NCI-H1092 treated with DMSO at 0.1 percent for 48 hours (cell line): ENCODE measurements at places on chromosomes 12 and 14.

GRCh38 chr14:44113769-44114730 is 393.0 kb downstream of the FSCB start:
- no peak for DNase-seq

GRCh38 chr12:9331218-9331626 is 123.0 kb upstream of the PZP start:
- peak; percentile 19 for DNase-seq

GRCh38 chr12:110600254-110600653 is 13.7 kb upstream of the TCTN1 start:
- no peak for DNase-seq

DNA sequence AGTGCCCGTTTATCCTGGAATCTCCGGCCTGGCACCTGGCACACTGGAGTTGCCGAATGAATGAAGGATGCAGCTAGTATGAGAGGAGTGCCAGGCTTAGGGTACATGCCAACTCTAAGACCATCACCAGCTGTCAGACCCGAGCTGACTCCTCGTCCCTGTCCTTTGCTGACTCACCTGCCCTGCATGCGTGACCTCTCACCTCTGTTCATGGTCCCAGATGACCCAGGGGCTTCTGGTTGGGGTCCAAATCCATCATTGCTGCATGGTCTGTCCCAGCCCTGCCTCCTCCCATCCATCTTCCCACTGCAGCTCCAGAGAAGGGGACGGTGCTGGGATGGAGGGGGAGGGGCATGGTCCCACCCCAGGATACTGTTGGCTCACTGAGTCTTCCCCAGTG is 9.9 kb upstream of the FAM222A start:
- DNase-seq: no peak

GRCh38 chr14:34201909-34202637 is 251.2 kb upstream of the EGLN3 start:
- DNase-seq: no peak

DNA sequence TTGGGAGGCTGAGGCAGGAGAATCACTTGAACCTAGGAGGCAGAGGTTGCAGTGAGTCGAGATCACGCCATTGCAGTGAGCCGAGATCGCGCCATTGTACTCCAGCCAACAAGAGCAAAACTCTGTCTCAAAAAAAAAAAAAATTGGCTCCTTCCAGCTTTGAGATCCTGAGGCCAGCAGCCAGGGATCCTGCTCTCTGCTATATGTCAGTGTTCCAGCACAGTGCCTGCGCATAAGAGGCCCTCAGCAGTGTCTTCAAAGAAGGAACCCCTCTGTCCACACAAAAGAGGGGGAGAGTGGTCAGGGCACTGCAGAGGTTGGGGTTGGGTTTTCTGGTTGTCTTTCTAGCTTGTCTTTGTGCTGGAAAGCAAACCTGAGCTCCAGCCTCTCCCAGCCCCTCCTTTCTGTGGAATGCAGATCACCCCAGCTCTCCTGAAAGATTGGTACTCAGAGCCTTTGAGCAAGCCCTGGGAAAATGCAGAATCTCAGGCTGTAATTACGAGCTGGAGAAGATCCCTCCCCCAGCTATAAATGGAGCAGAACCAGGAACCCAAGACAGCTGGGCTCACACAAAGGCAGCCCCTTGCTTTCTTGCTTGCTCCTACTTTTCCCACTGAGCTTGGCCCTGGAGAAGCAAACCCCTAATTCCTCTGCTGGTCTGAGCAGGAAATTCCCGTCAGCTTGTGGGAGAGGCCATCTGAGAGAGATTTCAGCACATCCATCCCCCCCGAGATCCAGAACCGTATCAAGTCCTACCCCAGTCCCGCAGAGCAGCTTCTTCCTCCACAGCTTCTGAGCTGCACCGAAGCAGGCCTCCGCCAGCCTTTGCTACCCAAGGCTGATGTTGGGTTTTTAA is 205.7 kb downstream of the ZFP36L1 start:
- DNase-seq: no peak

- no peak for DNase-seq
These were observed 207.7 kb downstream of the FUT8 start for GRCh38 chr14:65620195-65620594.

- DNase-seq: no peak
These were observed 11.9 kb downstream of the TGFB3 start for GRCh38 chr14:75969891-75970290.

DNA sequence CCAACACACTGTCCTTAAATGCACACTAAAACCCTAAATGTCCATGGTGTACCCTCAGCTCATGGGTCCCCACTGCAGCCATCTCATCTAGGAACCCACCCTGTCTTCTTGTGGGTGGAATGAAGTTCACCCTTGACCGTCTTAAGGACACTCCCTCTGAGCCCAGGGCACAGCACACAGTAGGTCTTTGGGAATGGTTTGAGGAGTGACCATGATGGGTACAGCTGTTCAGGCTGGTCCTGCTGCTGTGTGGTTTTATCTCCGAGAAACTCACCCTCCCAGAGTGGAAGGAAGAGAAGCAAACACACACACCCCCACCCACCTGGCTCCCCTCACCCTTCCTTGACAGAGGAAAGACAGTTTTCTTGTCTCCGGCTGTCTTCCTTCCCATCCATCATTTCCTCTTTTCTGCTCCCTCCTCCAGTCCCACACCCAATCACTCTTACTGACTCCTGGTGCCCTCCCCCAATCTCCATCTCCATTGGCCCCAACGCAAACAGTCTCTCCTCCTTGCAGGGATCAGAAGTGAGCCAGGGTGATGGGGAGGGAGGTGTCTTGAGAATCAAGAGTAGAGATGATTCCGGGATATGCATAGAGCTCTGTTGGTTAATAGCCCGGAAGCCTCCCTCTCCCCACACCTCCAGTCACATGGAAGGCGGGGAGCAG is 105.9 kb upstream of the LHX5 start:
- DNase-seq: no peak

DNA sequence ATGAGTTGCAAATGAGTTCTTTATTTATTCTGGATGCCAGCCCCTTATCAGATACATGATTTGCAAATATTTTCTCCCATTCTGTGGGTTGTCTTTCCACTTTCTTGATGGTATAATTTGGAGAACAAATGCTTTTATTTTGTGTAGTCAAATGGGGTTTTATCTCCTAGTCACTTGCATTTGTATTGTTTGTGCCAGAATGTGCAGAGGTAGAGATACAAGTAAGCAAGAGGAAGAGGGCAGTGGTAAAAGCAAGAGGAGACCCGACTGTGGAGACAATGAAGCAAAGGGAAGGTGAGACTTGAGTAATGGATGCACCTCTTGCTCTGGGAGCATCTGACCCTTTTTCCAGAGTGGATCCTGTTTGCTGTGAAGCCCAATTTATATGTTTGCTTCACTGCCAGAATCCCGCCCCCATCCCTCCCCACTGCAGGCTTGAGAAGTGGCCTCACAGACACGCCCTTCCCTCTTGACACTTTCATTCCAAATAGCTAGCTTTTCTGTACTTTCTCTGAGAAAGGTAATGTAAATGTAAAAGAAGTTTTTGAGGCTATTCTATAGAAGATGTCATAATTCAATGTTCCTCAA is 786 bp upstream of the PFKM start:
- DNase-seq: no peak

- DNase-seq: no peak
These were observed 26.2 kb downstream of the WNK1 start for GRCh38 chr12:778615-779014.

- peak; percentile 76 for DNase-seq
These were observed 13.2 kb downstream of the CLBA1 start for GRCh38 chr14:104998801-104999200.

DNA sequence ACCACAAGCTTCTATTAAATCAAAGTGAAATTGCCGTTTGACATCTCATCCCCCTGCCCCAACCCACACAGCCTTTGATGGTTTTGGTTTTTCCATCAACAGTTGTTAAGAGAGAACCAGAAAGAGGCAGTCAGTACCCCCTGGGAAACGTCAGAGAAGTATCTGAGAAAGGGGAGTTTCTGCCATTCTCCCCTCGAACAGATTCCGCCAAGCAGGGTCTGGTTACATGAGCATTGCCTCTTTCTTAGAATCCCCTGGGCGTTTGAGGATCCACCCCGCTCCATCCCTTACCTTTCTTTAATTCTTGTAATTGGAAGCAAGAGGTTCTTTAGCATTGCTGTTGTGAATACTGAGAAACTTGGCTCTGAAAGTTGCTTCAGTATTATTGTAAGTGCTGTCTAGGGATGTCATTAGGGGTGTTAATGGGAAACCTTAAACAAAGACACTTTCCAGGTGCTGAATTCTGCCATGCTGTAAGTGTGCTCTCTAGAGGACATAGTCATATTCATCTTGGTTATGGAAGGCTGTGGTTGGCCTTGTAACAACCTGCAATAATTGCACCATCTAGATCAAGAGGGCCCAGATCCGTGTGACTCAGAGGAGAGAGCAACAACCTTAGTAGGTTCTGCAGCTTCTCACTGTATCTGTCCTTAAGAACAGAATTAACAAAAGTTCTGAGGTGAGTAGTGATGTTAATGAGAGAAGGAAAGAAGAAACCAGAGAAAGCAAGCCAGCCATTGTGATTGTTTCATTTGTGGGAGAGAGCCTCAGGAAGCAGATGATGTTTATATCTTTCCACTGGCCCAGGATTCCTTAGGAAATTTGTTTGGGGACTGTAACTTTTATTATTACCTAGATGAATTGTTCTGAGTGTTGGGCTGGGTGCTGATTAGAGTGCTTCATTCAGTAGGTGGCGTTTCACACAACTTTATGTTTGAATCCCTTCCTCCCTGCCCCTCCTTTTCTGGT is 9.0 kb downstream of the TMBIM6 start:
- no peak for DNase-seq

GRCh38 chr12:60760965-60761364 is 1165.1 kb downstream of the SLC16A7 start:
- DNase-seq: no peak

GRCh38 chr14:26811756-26812305 is 214.0 kb upstream of the NOVA1 start:
- DNase-seq: no peak

GRCh38 chr14:89237921-89238529 is 179.0 kb downstream of the FOXN3 start:
- DNase-seq: no peak

DNA sequence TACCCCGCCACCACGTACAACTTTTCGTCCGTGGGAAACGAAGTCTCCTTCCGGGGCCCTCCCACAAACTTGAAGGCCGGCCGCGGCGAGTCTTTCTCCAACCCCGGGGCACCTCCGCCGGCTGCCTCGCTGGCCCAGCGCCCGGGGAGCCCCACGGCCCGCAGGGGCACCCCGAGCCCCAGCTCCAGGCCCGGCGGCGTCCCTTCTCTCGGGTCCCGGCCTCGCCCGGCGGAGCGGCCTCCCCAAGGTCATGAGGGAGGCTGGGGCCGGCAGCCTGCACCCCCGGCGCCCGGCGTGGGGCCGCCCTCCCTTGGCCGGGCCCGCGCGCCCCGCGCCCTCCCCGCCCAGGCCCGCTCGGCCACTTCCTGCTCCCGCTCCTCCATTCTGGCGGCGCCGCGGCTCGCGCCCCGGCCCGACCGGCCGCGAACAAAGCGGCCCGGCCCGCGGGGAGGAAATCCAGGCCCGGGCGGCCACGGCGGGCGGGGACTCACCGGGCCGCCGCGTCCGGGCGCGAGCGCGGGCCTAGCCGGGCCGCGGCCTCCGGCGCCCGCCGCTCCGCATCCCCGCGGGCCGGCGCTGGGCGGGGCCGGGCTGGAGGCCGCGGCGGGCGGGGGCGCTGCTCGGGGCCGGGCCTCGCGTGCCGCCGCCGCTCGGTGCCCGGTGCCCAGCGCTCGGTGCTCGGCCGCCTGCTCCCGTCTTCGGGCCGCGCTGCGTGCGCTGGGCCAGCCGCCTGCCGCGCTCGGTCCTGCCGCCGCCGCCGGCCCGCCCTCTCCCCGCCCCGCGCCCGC is at the start of gene AKT1:
Gene AKT1, minus strand, starts transcription at position 756 of the 788 bp plus-strand sequence. CDS start 3,105 bp downstream, outside the sequence.
- DNase-seq: no peak

DNA sequence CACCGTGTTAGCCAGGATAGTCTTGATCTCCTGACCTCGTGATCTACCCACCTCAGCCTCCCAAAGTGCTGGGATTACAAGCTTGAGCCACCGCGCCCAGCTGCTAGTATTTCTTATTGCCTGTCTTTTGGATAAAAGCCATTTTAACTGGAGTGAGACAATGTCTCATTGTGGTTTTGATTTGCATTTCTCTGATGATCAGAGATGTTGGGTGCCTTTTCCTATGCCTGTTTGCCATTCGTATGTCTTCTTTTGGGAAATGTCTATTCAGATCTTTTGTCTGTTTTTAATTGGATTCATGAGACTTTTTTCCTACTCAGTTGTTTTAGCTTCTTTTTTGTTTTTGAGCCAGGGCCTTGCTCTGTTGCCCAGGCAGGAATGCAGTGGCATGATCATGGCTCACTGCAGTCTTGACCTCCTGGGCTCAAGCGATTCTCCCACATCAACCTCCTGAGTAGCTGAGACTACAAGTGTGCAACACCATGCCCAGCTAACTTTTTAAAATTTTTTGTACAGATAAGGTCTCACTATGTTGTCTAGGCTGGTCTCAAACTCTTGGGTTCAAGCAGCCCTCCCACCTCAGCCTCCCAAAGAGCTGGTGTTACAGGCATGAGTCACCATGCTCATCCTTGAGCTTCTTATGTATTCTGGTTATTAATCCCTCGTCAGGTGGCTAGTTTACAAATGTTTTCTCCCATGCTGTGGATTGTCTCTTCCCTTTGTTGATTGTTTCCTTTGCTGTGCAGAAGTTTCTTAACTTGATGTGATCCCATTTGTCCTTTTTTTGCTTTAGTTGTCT is 65.9 kb downstream of the ACACB start:
- no peak for DNase-seq

DNA sequence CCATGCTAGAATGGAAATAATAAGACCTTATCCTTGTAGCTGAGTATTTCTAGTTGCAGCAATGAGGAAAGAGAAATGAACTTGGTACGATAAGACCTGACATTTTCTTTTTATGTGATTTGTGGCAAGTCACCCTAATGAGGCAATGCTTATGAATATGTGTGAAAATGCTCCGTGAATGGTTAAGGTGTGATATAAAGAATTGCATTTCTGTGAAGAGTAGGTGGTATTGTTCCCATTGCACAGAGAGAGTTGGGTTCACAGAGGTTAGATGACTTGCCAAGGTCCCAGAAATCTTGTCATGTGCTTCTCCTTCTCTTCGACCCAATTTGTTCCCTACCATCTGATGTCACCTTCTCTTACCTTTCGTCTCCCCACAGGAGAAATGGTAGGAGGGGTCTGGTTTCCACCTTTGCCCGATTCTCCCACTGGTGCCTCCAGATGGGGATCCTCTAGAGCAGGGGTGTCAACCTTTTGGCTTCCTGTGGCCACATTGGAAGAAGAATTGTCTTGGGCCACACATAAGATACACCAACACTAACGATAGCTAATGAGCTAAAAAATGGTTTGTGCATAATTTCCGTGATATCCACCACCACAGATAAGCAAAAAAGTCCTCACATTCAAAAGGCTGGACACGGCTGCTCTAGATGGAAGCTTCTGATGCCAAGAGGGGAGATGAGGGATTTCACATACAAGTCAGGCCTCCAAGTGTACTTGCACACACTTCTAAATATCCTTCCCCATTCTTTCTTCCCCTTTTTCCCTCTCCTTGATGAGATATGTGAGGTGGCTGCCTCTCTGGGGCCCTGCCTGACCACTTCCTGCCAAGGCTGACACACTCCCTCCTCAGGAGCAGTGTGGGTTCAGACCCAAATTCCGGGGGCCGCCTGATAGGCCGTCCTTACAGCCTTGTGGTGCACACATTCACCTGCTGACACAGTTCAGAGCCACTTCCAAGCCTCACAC is 96.1 kb downstream of the PLXNC1 start:
- DNase-seq: no peak

- DNase-seq: no peak
These were observed 161.2 kb downstream of the TMTC3 start for GRCh38 chr12:88303335-88303734.

- DNase-seq: no peak
These were observed 46.5 kb downstream of the SINHCAF start for GRCh38 chr12:31279390-31279924.
